ENCODE measurements at places on chromosomes 12 and 14. TPM values are rescaled to one million over a fixed set of nuclear protein-coding genes. Genes with fewer than 3 reads are reported as not detected.

The KRT79 gene
- 0.95 TPM for total RNA-seq

The MANSC1 gene
- total RNA-seq: 0.76 TPM

The CRY1 gene
- 29.3 TPM for total RNA-seq

The TBX3 gene
- total RNA-seq: not detected

The PPP1R3E gene
- 21.4 TPM for total RNA-seq

The MYH6 gene
- total RNA-seq: not detected

The SLC17A8 gene
- total RNA-seq: not detected

The BATF gene
- total RNA-seq: 46.2 TPM

The DNAI7 gene
- total RNA-seq: not detected

The A2M gene
- not detected for total RNA-seq

The PGF gene
- total RNA-seq: not detected

The GRIP1 gene
- 2.2 TPM for total RNA-seq

The MEG3 gene
- total RNA-seq: not detected

The PTCSC3 gene
- not detected for total RNA-seq

The AQP6 gene
- not detected for total RNA-seq

The SBNO1 gene
- 50.9 TPM for total RNA-seq

The POTEG gene
- not detected for total RNA-seq

The KLRC4 gene
- 2.4 TPM for total RNA-seq

The DCN gene
- total RNA-seq: not detected

The CLEC4A gene
- 0.28 TPM for total RNA-seq

The TMTC2 gene
- 1.4 TPM for total RNA-seq

The PZP gene
- not detected for total RNA-seq
